ENCODE measurements at places on chromosomes 7 and 10.

GRCh38 chr10:98435178-98435577 lies 11.6 kb downstream of the HPS1 start:
- no peak for DNase-seq

DNA sequence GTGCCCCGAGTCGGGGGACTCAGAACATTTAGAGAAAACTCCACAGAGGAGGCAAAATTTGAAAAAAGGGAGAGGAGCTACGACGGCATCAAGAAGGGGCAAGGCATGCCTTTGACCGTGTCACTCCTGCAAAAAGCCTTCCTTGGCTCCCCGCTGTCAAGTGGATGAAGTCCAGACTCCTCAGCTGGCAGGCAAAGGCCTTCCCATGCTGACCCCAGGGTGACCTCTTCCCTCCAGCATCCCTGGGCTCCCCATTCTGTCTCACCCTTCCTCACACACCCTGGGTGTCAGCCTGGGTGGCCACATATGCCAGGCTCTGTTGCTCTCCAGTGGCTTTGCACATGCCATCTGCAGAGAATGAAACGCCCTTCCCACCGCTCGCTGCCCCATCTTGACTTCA lies 88.4 kb upstream of the ZMIZ1 start:
- no peak for DNase-seq

DNA sequence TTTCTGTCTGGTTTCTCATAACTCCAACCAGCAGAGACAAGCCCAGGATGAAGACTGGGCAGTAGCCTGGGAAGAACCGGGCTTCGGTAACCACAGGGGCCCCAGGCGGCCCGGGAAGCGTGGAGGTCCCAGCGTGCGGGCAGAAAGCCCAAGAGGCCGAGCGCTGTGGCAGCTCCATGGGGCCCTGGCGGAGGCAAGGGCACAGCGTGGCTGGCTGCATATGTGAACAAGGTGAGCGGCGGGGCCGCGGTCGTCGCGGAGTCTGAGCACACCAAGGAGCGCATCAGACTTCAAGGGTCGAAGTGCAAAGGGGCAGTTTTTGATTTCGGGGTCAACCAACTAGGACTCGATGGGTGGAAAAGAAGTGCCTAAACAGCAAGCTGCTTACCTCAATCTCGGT lies 45.9 kb downstream of the AKR1D1 start:
- no peak for DNase-seq

GRCh38 chr7:75650062-75650461 lies 88.7 kb downstream of the HIP1 start:
- no peak for DNase-seq

GRCh38 chr7:143387156-143387975 lies 6.2 kb downstream of the ZYX start:
- DNase-seq, result no peak

GRCh38 chr10:129683519-129683918 lies 216.5 kb downstream of the MGMT start:
- DNase-seq, result no peak

- DNase-seq, result no peak
Observed at GRCh38 chr10:102090772-102091171, 25.6 kb downstream of the HPS6 start.

GRCh38 chr7:95871075-95871848 lies 98.9 kb downstream of the DYNC1I1 start:
- DNase-seq, result peak; percentile 39

- no peak for DNase-seq
Observed at GRCh38 chr10:3760083-3760482, 24.9 kb downstream of the KLF6 start.

DNA sequence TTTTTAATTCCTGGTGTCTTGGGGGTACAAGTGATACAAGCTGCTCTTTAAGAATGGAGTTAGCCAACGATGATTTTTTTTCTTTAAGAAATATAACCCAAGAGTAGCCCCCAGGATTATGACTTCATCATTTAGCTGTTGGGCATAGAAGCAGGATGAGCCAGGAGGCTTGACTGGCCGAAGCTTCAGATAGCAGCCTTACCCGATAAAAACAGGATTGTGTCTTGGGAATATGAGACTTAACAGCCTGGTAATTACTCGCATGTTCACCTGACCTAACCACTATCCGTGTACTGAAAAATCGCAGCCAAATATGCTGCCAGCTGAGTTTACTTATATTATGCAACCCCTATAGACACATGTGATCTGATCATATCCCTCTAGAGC lies 346.0 kb upstream of the BMPER start:
- no peak for DNase-seq

DNA sequence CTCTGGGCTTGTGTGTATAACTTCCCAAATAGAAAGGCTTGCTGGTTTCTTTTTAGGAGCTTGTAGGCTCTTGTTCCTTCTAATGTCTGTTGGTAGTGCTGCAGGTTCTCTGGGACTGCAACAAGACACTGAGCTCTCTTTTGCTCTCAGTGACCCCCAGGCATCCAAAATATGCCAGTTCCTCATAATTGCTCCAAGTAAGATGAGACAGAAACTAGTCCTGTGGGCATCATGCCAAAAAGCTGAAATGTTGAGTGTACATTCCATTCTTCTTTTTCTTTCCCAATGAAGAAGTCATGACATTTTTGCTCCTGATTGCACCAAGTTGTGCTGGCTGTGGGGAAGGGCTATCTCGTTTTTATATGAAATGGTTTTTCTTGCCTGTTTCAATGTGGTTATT lies 7.1 kb upstream of the BTBD16 start:
- no peak for DNase-seq

DNA sequence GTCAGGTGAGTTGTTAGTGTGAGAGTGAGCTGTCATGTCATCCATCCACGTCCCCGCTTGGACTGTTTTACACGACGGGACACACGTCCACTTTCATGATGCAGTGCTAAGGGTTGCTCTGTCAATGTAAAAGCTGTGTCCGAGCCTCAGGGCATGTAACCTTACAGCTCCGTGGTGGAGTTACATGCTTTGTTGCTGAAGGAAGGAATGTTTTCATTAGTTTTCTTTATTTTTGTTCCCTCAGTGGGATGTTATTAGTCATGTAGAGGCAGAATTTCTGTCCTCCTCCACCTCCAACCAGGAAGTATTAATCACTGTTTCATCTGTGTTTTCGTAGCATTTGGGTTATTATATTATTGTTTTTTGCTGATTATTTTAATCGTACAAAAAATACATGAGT lies 88.6 kb downstream of the NRG3 start:
- DNase-seq, result no peak

- DNase-seq, result no peak
Observed at GRCh38 chr7:73705551-73705920, 13.9 kb downstream of the STX1A start.

DNA sequence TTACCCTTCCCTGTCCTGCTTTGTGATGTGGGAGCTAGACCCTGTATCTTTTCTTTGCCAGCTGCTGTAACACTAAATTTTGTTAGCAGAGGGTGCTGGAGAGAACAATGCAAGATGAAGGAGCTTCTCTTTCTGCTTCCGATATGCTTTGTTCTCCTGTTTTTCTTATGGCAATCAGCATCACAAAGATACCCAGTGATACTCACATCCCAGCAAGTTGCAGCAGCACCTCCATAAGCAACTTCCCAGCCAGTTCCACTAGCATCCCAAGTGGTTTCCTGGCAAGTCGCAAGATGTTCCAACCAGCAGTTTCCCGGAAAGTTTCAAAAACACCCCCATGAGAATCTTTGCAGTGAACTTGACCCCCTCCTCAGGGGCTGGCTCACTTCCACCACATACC lies 148.6 kb downstream of the IMMP2L start:
- DNase-seq, result no peak

DNA sequence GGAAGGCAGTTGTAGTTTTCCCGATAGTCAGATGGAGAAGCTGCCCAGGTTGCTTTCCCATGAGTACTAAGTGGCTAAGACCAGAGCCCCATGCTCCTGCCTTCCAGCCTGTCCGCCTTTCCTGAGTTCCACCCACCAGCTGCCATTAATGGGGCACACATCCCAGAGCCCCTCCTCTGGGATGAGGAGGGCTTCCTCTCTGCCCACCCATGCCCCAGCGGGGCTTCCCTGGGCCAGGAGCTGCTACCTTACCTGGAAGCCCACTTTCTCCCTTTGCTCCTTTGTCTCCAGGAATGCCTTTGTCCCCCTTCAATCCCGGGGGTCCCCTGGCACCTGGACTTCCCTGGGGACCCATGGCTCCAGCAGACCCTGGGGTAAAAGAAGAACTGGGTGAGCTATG lies 7.8 kb downstream of the SFTPD start:
- DNase-seq, result no peak

GRCh38 chr7:90238022-90238421 lies 7.0 kb upstream of the CFAP69 start:
- DNase-seq, result no peak

- no peak for DNase-seq
Observed at GRCh38 chr7:123655614-123656013, at the start of gene LMOD2. LMOD2 (plus strand) TSS chr7:123655866; CDS start chr7:123655964, 98 bp downstream.

- no peak for DNase-seq
Observed at GRCh38 chr7:47962262-47962661, 14.0 kb upstream of the PKD1L1 start.

GRCh38 chr10:28082316-28082715 lies 83.4 kb upstream of the ODAD2 start:
- DNase-seq, result no peak

DNA sequence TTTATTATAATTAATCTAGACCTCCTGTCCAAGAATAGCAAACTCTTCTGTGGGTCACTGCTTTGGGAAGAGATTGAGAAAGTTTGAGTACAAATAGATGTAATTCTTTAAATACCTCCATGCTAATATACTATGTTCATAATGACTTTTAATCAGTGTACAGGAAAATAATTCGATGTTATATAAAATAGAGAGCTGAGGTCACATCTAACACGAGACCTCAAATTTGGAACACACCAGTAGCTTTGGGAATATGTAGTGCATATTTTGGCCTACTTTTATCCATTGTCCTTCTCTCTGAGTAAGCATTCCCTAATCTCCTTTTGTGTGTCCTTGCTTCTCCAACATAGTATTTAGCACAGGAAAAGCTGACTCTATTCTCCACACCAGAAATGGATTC lies 27.3 kb upstream of the CABCOCO1 start:
- DNase-seq, result no peak

GRCh38 chr10:21184216-21184615 lies 287.1 kb upstream of the NEBL start:
- DNase-seq, result no peak

- no peak for DNase-seq
Observed at GRCh38 chr7:111801277-111801676, 239.0 kb upstream of the IMMP2L start.

DNA sequence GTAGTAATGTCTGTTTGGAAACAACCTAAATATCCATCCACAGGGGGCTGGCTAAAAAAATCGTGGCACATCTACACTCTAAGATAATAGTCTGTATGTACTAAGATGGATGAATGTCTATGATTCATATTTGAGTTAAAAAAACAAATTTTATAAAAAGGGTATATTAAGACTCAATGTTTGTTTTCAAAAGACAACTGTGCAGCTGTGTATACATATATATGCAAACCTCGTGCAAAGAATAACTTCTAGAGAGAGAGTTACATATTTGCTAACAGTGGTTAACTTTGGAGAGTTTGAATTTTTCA lies 323.5 kb downstream of the PLXNA4 start:
- no peak for DNase-seq

GRCh38 chr10:3347413-3348182 lies 175.0 kb upstream of the PITRM1 start:
- DNase-seq, result no peak

DNA sequence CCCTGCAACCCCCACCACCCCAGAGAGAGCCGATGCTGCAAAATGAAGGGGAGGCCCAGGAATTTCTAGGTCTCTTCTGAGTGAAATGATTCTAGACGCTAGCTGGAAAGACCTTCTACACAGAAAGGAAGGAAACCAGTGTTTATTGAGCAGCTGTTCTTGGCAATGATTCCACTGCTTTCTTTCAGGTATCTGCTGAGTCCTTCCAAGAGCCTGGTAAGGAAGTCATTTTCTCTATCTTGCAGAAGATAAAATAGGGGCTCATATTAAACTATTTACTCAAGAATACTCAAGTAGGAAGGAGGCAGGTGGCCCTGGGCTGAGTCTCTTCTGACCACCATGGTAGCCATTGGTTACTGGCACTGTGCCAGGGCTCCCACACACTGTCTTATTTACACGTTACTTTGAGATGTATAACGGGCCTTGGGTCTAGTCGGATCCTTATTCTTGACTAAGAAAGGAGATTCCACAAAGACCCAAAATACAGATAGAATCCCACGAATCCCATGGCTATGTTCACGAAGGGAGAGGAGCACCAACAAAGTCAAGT lies 112.1 kb downstream of the GALNT11 start:
- DNase-seq, result no peak

DNA sequence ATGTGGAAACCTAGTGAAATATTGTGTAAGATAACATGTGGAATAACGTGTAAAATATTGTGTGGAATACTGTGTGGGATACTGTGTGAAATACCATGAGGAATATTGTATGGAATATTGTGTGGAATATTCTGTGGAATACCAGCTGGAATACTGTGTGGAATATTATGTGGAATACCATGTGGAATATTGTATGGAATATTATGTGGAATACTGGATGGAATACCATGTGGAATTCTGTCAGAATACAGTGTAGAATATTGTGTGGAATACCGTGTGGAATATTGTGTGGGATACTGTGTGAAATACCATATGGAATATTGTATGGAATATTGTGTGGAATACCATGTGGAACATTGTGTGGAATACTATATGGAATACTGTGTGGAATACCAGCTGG lies 134.6 kb upstream of the CHST15 start:
- no peak for DNase-seq

DNA sequence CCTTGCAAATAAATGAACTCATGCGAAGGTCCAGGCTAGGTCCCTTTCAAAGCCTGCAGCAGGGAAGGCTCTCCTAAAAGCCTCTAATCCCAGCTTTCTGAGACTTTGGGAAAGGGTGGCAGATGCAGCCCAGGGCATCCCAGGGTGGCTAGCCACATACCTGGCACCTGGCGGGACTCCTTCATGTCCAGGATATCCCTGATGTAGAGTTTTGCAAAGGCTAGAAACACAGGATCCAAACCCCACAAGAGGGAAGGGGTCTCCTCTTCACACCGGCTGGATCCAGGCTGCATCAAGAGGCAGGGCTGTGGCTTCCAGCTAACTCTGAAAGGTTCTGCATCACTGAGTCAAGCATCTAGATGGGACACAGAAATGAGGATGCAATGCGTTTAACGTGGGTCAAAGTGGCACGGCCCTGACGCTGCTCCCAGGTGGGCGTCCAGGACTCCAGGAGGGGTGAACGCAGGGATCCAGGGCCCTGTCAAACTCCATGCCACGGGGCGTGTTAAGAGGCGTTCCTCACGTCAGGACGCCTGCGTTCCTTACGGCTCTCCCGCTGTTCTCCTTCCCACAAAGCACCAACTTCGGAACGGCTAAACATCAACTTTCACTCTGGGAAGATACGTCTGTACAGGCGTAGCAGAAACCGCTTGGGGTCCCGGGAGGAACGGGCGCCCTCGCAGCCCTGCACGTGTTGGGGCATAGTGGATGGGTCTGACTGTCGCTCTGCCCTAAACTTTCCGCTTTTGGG lies 507 bp downstream of the STN1 start:
- no peak for DNase-seq

All from iPS DF 6.9 (cell line).